ENCODE measurements at places on chromosomes 11 and 22. TPM values are rescaled to one million over a fixed set of nuclear protein-coding genes. Genes with fewer than 3 reads are reported as not detected.

DNAJB7 gene
- total RNA-seq, result not detected

KCNJ5 gene
- total RNA-seq, result 8.5 TPM

KCNJ11 gene
- 6.3 TPM for total RNA-seq

MMP11 gene
- total RNA-seq, result 1.9 TPM

CYTH4 gene
- total RNA-seq, result 37.9 TPM

KBTBD3 gene
- total RNA-seq, result 10.8 TPM

FBLN1 gene
- 272 TPM for total RNA-seq

TSGA10IP gene
- total RNA-seq, result not detected

POGLUT3 gene
- 23.3 TPM for total RNA-seq

CHRNA10 gene
- total RNA-seq, result 1.2 TPM

TBX1 gene
- 15.4 TPM for total RNA-seq

GGTLC2 gene
- 6.5 TPM for total RNA-seq

POU2AF2 gene
- total RNA-seq, result not detected

C11orf97 gene
- total RNA-seq, result not detected

HEPN1 gene
- not detected for total RNA-seq

All from upper lobe of right lung (tissue), 1 donor.